ENCODE measurements at places on chromosomes 5 and 9.

- DNase-seq: no peak
These were observed 694.6 kb downstream of the DNAH5 start for GRCh38 chr5:13249854-13250253.

DNA sequence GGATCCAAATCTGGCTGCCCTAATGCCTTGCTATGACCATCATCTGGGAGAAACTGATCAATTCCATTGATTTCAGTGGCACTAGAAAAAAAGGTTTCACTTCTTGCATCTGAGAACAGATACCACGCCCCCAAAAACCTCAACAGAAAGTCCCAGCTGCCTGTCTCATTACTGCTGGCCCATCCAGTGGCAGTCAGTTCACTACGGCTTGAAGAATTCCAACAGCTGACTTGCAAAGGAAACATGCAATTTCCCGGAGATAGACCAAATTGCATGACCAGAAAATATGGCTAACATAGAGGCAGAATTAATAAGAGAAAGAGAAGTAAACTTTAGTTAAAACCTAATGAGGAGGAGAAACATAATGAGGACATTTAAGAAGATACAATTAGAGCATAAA, 48.6 kb downstream of the UGCG start:
- DNase-seq: peak; percentile 68

DNA sequence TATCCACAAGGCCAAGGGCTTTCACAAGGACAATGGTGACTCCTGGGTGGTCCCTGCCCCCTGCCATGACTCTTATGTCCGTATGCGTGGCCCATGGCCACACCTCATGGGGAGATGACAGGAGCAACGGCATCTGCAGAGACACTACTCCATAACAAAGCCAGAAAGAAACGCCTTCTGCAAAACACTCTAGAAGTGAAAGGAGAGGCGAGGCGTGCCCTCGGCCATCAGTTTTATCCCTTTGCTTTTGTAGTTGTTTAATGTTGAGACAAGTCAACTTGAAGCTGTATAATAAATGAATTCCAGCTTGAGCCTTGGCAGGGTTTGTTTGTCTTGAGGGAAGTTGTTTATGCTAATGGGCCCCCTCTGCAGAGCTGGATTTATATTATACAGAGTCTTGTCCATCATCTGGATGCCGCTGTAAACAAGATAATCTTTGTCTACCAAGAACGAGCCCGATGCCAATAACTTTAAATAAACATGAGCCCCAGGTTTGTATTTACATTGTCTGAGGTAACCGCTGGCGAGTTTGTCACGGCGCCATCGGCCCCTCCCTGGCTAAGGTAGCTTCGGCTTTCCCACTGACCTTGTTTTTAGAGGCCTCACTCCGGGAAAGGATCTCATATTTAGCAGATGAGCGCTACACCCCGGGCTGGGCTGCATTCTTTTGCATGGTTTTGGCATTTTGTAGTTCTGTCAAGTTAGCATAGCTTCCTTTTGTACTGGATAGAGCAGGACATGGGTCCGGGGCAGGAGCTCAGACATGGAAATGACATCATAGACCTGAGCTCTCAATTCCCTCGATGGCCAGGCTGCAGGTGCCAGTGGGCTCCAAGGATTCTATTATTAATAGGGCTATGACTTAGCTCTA, 165.3 kb downstream of the ERCC6L2 start:
- DNase-seq: no peak

- no peak for DNase-seq
These were observed 1.3 kb upstream of the LHX2 start for GRCh38 chr9:124010303-124010664.
